Fibroblast of the conjunctiva (primary cell): ENCODE measurements at places on chromosomes 4 and X.
A peak's percentile ranks its signal among the peaks of the same experiment; 100 is the strongest.

- peak; percentile 31 for DNase-seq
These were observed 1.3 kb downstream of the SULT1E1 start for GRCh38 chr4:69858690-69859089.

GRCh38 chr4:64584125-64584524 is 174.9 kb upstream of the TECRL start:
- DNase-seq = no peak

- peak; percentile 75 for DNase-seq
These were observed 152.3 kb downstream of the WDFY3 start for GRCh38 chr4:84814094-84814750.

GRCh38 chr4:20840648-20841190 is 140.5 kb downstream of the PACRGL start:
- DNase-seq = peak; percentile 24

GRCh38 chrX:39396358-39396995 is 595.2 kb downstream of the MID1IP1 start:
- no peak for DNase-seq

DNA sequence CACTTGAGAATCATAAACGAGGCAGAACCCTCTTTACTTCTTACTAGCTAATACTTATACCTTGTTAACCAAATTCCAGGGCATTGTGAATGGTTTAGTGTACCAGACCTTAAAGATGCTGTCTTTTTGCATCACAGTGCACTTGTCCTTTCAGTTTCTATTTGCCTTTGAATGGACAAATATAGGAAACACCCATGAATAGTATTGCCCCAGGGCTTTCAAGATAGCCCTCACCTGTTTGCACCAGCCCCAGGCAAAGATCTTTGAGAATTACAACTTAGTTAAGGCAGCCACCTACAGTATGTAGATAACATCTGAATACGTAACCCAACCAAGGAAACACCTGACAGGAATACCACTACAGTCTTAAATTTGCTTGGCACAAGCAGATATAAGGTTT is 60.8 kb upstream of the CT45A1 start:
- no peak for DNase-seq

DNA sequence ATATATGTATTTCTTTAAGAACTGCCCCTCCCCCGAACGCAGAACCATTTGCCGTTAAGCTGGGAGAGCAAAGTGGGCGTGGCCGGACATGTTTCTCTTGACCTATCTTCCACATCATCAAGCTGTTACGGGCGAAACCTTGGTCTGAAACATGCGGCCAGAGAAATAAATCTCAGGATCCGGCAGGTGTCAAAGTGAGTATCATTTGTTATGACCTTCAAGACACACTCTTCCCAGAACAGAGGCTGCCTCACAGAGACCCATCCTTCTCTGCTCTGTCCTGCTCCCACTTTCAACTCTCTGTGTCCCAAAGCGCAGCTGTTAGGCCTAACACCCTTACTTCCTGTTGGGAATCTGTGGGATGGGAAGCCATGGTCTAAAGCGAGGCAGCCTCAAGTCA is at the start of gene MAGEB18:
MAGEB18 (plus strand) TSS at position 70 of the 400 bp plus-strand sequence. CDS start 643 bp downstream, outside the sequence.
- DNase-seq = no peak

DNA sequence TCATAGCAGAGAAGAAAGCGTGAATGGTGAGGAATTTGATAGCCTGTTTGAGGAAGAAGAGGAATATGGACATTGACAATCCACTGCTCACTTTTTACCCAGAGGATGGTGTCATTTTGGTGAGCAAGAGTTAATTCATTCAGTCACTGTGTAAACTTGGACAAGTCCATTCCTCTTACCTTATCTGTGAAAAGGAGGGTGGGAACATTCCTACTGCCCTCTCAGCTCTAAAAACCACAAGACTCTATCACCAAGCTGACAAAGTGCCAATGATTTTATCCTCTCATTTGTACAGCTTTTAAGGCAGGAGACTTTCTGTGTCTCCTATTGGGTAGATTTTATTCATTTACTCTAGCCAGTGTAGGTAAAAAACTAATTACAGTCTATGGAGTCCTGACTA is 103.8 kb downstream of the LUZP4 start:
- no peak for DNase-seq

- no peak for DNase-seq
These were observed 7.5 kb downstream of the TLR10 start for GRCh38 chr4:38775326-38775725.

GRCh38 chrX:42189576-42189975 is 266.2 kb upstream of the CASK start:
- DNase-seq = no peak

DNA sequence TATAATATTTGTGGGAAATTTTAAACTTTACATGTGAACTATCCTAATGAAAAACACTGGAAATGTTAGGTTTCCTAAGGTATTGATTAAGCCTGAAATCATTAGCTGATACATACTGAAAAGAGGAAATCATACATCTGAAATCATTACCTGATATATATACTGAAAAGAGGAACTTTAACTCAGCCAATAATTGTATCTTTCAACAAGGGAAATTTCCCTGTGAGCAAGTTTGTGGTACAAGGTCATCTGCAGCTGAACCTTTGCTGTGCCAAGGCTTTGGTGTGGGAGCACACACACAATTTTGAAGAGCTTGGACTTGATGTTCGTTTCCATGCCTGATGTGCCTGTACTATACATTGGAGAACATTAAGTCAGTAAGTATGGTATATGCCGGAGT is 131.9 kb upstream of the USP9X start:
- DNase-seq = no peak

DNA sequence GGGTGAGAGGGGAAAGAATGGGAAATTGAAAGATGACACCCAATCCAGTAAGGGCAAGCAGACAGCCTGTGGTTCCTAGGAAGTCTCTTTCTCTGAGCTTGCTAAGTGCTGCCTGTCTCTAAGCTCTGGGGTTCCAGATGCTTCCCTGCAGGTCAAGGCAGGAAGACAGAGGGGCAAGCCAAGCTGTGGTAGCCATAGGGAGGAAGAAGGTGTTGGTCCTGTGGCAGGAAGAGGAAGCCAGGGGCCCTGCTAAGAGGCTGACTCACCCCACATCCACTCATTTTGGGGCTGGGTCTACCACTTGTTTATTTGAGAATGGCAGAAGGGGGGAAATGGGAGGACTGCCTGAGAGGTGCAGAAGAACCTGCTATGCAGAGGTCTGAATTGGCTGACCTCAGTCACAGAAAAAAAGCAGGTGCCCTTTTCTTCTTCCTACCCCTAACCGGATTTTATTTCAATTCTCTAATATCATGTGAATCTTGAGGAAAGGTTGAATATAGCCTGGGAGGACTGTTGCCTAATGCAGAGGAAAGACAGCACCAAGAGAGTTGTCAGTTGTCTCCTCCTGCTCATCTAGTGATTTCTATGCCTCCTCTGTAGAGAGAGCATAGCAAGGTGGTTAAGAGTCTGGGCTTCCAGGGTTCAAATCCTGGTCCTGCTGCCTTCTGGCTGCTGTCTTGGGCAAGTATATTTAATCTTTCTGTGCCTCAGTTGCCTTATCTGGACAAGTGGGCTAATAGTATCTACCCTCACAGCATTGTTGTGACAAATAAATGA is 27.4 kb downstream of the HOPX start:
- DNase-seq = no peak

- DNase-seq = no peak
These were observed 77.3 kb downstream of the ARHGAP10 start for GRCh38 chr4:147809211-147809610.

GRCh38 chrX:18927558-18927957 is 56.4 kb downstream of the PHKA2 start:
- no peak for DNase-seq

- DNase-seq = no peak
These were observed 620.7 kb downstream of the TMA16 start for GRCh38 chr4:164115236-164115635.

GRCh38 chr4:120481756-120482155 is 415.1 kb upstream of the MAD2L1 start:
- peak; percentile 24 for DNase-seq

- peak; percentile 20 for DNase-seq
These were observed at the start of gene MSANTD1 for GRCh38 chr4:3248811-3249661. MSANTD1 (plus strand) TSS chr4:3249159; CDS start chr4:3249223, 64 bp downstream.

- no peak for DNase-seq
These were observed 112.4 kb downstream of the PTTG2 start for GRCh38 chr4:38072578-38072977.

GRCh38 chrX:40104985-40105834 is 7.5 kb upstream of the BCOR start:
- no peak for DNase-seq

DNA sequence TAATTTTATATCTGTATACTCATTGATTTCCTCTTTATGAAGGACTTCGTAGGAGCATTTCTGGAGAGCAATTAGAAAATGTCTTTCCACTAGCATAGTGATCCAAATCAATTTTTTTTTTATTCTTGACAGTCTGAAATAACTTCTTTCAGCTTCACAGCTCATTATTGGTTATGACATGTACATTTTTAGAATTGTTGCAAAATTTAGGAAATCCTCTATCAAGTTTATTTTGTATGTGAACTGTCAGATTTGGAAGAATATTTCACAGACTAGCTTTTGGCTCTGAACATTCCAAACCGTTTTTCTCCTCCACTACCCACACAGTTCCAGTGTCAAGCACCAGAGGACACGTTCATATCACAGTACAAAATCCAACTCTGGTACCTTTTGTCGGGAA is 249.6 kb upstream of the ATOH1 start:
- DNase-seq = no peak

DNA sequence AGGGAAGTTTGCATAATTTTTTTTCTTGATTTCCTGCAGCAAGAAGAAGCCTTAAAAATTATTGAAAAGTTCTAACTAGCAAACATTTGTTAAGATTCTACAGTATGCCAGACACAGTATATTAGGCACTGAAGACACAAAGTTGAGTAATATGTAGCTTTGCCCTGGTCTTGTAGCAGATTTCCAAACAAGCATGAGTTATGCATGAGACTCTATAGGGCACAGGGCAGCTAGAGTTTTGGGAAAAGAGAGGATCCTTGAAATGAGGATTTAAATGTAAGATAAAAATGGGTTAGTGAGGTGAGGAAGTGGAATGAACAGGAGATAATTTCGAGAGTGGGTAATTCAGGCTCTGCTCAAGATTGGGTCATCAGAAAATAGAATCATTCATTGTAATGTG is 8.6 kb upstream of the GPRIN3 start:
- no peak for DNase-seq

GRCh38 chr4:48367016-48367415 is 25.7 kb downstream of the SLAIN2 start:
- DNase-seq = no peak

- peak; percentile 41 for DNase-seq
These were observed 18.8 kb upstream of the AREG start for GRCh38 chr4:74426101-74426500.

DNA sequence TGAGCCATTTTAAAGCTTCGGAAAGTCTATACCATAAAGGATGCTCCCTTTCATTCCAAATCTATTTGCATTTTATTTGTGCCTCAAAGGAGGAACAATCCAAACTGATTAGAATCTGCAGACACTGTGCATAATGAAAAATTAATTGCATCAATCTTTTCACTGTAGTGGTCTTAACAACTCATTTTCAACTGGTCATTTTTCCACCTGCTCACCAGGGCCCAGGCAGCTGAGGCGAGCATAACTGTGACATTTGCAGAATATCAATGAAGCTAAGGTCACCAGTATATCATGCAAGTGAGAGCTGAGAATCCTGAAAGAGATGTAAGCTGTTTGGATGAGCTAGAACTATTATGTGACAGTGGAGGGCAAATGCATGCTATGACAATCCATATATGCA is 387.3 kb upstream of the TECRL start:
- DNase-seq = no peak

DNA sequence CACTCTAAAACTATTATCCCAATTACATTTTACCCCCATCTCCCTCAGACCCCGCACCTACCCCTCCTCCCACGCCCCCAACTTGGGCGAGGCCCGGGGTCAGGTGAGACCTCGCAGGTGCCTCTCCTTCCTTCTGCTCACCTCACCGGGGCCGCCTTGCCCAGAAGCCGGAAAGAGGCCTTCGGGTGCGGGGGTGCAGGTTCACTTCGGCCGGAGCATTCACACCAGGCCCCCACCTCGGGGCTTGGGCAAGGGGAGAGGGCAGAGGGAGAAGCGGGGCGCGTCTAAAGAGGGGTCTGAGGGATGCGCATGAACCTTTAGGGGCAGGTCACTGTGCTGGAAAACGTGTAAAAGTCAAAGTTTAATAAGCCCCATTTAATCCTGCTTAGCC is 427 bp downstream of the ZNF182 start:
- no peak for DNase-seq

GRCh38 chrX:70436343-70436742 is 8.3 kb upstream of the DLG3 start:
- DNase-seq = no peak

DNA sequence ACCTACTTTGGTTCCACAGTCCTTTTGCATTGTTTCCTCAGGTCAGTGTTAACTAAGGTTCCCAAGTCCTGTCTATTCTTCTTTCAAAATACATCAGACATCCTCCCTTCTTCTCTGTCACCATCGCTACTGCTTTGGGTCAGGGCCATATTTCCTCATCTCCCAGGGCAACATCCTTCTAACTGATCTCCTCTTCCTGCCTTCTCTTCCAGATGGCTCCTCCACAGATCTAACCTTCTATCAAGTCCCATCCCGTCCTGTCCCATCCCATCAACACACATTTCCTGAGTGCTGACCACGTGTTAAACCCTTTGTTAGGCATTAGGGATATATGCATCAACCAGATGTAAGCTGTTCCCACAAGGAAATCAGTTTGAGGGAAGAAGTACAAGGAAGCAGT is 25.9 kb downstream of the PLAC1 start:
- DNase-seq = no peak

GRCh38 chr4:154534296-154534695 is 15.9 kb downstream of the PLRG1 start:
- no peak for DNase-seq

DNA sequence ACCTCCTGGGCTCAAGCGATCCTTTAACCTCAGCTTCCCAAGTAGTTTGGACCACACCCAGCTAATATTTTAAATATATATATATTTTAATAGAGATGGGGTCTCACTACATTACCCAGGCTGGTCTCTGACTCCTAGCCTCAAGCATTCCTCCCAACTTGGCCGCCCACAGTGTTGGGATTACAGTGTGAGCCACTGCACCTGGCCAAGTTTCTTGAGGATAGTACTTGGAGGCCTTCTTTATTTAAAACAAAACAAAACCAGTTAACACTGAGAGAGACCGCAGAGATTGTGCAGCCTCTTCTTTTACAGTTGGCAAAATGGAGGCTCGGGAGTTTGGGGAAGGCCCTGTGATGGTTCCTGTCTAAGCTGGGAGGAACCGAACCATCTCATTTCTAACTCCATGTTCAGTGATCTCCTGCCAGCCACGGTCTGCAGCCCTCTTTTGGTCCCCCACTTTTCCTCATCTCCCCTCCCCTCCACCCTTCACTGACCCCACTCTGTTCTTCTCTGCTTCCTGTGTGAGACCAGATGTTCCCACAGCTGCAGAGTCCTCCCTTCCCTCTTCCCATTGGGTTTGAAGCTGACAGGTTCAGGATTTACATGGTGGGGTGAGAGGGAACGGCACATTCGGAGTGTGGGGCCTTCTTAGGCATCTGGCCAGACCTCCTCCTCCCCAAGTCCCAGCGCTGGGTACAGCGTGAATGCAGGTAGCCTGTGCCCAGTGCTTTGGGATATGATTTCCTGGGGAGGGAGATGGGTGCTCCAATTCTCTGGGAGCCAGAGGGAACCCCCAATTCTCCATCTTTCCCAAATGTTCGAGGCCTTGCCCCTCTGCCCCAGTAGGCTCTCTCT is 1.4 kb upstream of the SORCS2 start:
- DNase-seq = no peak

GRCh38 chr4:117596917-117597480 is 437.3 kb upstream of the NDST3 start:
- DNase-seq = no peak

GRCh38 chrX:17635231-17635630 is 102.1 kb upstream of the SCML1 start:
- peak; percentile 48 for DNase-seq
